NCI-H1417 treated with DMSO at 0.1 percent for 48 hours (cell line): ENCODE measurements at places on chromosomes 6 and 20.

DNA sequence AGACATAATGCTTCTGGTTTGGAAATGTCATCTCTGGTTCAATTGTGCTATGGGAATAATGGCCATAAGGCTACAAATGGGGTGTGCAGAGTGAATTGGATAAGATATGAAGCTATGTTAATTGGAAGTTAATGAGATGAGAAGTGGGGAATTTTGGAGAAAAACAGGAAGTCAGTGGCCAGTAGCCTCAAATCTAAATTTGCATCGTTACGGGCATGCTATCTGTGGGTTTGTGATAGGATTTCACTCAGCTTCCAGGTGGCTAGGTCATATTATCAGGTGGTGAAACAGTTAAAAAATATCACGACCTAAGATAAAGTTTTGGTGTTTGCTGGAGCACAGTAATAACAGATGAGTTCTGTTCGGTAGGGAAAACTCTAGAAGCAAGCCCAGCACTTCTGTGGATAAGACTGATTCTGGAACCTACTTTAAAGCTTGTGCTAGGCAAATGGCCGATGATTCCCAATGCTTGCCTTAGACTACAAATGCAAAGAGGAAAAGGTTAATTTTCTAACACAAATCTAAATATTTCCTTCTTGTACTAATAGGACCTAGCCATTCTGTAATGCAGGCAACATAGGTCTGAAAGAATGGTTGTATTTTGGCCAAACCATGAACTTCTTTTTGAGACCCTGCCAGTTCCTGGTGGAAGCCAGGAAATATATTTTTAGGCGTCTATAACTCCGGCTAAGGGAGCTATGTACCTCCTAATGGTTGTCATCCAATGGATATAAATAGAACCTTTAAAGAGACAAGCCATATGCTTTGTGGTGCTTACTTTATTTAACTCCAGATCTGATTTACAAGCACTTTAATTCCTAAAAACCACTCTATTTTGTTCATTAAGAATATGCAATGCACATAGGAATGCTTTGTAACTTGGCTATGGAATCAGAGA, 111.0 kb downstream of the PLCB1 start:
- no peak for DNase-seq

GRCh38 chr6:143844006-143844405, 868 bp downstream of the LTV1 start:
- DNase-seq: no peak

DNA sequence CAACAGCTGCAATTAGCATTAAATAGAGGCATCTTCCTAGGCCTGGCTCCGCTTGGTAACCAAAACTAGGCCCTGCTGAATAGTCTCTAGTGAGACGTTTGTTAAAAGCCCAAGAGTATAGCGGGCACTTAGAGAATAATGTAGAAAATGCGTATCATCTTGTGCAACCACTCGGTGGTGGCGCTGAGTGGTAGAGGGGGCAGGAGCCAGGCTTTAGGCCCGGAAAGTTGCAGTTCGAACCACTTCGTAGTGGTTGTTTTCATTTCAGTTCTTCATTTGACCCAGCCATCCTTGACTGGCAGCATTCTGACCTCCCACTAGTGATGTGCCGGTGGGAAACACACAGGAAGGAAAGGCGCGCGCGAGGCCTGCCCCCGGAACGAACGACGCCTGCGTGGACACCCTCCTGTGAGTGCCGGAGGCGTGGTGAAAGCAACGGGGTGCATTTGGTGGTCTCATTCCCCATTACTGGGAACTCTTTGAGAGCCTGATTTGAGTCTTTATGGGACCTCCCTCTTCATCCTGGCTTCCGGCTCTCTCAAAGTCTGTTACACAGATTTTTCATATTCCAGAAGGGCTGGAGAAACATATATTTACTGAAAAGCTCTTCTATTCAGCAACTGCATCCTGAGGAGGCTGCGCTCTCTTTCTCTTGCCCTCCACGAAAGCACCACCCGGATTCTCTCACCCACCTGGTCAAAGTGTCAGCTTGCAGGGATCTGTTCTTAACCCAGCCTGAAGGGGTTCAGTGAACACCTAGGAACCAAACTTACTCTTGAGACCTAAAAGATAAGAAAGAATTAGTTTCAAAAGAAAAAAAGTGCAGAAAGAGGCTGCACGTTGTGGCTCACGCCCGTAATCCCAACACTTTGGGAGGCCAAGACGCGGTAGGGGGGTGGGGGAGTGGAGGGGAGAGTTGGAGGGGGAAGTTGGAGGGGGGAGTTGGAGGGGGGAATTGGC, 18.2 kb downstream of the GPX5 start:
- no peak for DNase-seq

DNA sequence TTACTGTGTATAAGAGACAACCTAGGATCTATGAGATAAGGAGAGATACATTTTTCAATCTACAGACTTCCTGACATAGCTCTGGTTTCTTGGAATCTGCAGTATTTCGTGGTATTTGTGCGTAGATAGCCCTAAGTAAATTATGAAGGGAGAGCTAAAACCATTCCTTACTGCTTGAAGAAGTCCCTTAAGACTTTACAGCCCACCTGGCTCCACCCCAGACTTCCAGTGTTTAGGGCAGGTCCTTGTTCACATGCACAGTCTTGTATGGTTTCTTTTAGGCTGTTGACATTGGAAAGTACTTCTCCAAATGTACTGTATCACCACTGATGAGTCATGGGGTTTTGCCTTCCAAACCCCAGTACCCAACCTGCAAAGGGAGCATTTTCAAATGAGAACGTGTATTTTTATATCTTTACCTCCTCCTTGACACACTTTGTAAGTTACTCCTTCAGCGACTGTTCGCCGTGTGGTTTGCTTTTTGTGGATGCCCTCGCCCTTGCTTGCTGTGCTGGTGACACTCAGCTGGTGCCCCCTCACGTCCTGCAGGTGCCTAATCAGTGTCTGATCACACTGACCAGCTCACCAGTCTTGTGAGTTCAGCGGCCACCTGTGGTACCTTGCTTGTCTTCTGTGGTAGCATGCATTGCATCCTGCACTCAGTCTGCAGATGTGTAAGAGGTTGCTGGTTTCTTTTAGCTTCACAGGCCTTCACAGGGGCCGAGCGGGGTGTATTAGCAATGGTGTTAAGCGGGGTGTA, 73.3 kb downstream of the IGF2R start:
- no peak for DNase-seq

- DNase-seq: no peak
Observed at GRCh38 chr6:143700684-143701348, 23.1 kb downstream of the PHACTR2 start.

DNA sequence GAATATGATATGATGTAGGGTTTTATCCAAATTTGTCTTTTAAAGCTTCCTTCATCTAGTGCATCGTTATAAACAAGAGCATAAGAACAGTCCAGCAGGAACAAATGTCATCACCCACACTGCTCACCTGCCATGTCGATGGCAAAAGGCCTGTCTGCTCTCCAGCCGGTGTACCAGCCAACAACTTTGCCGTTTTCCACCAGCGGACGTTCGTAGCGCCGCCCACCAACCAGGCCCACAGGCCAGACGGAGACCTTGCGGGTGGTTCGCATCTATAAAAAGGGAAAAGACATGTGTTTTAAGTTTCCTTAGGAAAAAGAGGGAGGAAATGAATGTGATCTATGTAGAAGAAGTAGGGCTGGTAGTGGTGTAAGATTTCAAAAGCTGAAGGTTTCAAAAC, 62.9 kb downstream of the B3GAT2 start:
- no peak for DNase-seq

DNA sequence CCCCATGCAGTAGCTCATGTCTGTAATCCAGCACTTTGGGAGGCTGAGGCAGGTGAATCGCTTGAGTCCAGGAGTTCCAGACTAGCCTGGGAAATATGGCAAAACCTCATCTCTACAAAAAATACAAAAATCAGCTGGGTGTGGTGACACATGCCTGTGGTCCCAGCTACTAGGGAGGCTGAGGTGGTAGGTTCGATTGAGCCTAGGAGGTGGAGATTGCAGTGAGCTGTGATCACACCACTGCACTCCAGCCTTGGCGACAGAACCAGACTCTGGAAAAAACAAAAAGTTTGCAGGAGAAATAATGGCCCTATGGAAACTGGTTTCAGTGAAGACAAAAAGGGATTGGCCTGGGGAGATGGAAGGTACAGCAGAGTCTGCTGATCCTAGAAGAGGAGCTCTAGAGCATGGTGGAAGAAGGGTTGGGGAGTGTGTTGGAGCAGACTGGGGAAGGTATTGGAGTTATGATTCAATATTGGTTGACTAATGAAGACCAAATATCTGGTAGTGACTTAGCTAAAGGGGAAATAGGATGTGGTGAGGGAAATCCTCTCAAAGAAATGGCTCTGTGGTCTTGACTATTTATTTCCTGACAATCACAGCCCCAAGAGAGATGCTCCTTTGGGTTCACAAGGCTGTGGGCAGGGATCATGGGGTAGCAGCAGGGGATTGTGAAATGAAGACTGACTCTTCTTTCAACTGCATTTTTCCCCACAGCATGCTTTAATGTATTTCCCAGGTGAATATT, 281.9 kb downstream of the UTRN start:
- DNase-seq: no peak

DNA sequence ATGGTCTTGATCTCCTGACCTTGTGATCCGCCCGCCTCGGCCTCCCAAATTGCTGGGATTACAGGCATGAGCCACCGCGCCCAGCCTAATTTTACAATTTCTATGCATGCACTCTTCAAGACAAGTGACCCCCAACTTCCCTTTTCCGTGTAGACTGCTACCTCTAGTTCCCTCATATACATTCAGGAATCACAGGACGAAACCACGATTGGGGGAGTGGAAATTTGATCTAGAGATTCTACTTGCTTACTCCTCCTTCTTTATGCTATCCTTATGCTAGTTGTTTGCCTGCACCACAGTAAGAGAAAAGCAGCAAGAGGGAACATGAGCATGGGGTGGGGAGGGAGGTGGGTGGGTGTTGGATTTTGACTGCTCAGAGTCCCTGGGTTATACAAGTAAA, 34.9 kb downstream of the OSTM1 start:
- no peak for DNase-seq

DNA sequence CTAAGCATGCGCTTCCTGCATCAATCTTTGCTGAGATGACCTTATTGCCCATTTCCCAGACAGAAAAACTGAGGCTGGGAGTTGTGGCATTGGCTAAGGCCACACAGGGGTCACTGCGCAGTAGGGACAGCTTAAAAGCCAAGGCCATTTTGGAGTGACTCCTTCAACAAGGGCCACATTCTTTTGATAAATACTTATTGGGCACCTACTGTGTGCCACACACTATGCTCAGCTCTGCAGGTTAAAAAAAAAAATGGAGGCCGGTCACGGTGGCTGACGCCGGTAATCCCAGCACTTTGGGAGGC, 108.6 kb downstream of the CEBPB start:
- DNase-seq: no peak

DNA sequence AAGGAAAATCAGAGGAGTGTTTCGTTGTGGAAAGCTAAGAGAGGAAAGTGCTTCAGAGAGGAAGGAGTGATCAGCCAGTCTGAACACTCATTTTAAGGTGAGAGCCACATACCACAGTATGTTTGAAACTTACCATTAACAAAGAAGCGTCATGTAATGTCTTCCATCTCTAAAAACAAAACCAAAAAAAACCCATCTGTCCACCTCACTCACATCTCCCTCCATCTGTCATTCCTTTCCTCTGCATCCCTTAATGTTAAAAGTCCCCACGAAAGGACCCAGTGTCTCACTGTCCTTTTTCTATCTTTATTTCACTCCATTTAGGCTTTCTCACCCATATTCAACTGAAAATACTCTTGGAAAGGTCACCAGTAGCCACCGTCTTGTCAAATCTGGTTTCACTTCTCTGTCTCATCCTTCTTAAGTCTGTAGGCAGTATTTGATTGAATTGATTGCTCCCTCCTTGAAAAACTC, 59.4 kb upstream of the GNRH2 start:
- DNase-seq: no peak

DNA sequence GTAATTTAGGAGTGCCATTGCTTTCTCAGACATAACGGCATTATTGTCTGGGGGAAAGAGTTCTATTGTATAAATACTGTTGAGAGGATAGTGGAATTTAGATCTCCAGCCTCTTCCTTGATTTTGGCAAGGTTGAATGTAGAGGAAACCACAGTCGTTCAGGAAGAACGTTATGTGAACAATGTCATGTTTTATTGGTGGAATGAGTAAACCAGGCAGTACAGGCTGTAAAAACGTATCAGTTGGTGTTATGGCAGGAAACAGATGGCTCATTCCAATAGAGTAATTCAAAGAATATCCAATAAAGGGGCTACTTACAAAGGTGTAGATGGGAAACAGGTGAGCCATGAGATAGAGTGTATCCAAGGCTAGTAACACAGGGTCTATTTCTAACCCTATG, 123.6 kb upstream of the SLC35B3 start:
- no peak for DNase-seq

- DNase-seq: no peak
Observed at GRCh38 chr6:129007701-129008373, 124.9 kb downstream of the LAMA2 start.

DNA sequence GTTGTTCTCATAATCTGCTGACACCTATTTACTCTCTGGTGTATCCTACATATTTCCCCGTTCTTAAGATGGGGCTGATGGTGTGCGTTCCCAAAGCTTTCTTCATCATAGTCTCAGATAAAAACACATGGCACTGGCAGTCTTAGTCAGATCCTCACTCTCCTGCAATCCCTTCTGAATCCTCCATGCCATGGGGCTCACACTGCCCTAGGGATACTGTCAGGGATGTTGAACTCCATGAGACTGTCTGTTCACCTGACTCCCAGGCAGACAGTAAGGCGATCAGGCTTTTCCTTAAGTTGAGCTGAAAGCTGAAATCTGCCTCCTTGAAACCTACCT, 76.0 kb downstream of the SLX4IP start:
- no peak for DNase-seq

DNA sequence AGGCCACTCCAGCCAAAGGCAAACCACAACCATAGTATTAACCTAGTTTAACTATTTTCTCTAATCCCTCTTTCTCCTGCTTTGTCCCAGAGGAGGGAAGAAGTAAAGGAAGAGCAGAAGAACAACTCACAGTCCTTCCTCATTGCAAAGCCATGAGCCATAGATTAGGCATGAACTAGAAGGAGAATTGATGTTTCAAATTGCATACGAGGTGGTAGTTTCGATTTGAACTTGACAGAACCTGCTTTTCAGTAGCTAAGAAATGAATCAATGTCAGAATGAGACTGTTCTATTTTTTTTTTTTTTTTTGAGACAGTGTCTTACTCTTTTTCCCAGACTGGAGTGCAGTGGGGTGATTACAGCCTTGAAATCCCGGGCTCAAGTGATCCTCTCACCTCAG, 48.3 kb downstream of the PROKR2 start:
- DNase-seq: no peak

DNA sequence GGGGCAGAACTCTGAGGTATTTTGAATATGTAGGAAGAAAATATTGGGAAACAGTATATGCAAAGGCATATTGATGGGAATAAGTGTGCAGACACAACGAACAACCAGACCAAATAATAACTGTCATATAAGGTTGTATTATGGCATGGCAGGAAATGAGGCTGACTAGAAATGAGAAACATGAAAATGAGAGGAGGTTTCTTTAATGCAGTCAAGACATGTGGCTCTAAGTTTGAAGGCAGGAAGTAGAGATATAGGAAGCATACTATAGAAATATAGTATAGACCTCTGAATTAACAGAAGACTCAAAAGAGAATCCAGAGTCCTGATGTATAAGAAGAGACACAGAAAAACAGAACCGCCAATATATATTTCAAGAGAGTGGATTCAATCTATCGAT, 459.7 kb upstream of the PTCHD4 start:
- DNase-seq: no peak
